ENCODE measurements at places on chromosomes 4 and X.
A peak's percentile ranks its signal among the peaks of the same experiment; 100 is the strongest.

GRCh38 chr4:152778656-152779512 is 646 bp downstream of the TIGD4 start:
- peak; percentile 7 for DNase-seq

DNA sequence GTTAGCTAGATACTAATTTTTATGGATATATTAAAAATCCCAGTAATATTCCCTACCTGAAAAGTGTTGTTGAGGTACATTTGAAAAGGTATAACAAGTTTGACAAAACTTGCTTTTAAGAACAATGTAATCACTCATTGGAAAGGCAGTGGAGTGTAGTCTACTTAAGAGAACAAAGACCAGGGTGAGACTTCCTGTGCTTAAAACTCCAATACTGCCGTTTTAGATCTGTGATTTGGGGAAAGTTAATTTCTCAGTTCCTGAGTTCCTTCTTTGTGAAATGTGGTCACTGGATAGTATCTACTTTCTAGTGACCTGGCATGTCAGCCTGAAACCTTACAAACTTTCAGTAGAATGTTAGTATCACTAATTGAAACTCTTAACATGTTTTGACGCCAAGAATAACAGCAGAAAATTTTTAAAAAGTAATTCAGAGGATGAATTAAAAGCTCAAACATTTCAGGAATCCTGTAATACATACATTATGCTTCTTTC is 56.8 kb downstream of the PCDH7 start:
- DNase-seq: no peak

DNA sequence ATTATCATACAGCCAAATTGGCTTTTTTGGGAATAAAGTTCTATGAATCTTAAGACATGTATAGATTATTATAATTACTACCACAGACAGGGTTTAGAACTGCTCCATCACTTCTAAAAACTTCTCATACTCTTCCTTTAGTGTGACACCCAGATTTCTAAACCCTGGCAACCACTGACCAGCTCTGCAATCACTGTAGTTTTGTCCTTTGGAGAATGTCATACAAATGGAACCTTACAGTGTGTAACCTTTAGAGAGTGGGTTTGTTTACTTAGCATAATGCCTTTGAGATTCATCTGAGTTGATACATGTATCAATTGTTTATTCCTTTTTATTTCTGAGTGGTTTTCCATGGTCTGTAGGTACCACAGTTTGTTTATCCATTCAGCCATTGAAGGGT is 95.0 kb downstream of the TMEM164 start:
- no peak for DNase-seq

DNA sequence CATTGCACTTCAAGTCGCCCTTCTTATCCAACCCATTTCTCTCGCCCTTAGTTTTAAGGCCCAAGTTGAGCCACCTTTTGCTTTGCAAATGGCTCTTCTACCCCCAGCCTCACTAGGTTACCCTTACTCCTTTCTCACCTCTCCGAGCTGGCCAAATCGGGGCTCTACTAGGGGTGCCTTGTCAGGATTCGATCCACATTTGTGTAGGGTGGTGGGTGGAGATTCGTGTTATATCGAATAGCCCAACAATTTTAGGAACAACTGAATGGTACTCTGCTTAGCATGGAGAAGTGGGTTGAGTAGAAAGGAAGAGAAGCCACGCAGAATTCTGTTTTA is 3.5 kb downstream of the SLIT2 start:
- no peak for DNase-seq

- DNase-seq: no peak
Observed at GRCh38 chrX:124226129-124226528, 106.3 kb upstream of the TEX13D start.
